ENCODE measurements at places on chromosomes 16 and 17.
A peak's percentile ranks its signal among the peaks of the same experiment; 100 is the strongest.

DNA sequence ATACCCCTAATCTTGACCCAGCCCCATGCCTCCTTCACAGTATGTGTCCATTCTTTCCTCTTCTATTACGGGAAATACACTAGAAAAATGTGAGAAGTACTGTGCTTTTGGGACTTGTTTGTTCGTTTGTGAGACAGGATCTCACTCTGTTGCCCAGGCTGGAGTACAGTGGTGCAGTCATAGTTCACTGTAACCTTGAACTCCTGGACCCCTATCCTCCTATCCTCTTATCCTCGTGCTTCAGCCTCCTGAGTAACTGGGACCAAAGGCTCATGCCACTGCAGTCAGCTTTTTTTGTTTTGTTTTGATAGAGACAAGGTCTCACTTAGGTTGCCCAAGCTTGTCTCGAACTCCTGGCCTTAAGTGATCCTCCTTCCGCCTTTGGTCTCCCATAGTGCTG lies 29.9 kb upstream of the RASL10B start:
- no peak for DNase-seq

DNA sequence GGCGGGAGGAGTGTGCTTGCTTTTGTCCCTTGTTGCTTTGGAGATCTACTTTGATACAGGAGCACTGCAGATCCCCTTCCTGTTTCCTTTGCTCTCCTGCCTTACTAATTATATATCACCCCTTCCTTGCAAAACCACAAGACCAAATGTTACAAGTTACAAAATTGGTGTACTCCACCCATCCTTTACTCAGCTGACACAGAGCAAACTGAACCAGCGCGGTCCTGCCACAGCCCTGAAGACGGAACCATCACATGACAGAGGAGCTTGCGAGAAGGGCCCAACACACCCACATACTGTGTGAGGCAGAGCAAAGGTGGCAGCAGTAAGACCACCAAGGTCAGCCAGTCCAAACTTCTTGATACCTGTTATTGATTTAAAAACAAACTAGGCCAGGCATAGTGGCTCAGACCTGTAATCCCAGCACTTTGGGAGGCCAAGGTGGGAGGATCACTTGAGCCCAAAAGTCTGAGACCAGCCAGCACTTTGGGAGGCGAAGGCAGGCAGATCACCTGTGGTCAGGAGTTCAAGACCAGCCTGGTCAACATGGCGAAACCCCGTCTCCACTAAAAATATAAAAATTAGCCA lies 33.2 kb downstream of the CYTH1 start:
- DNase-seq: peak; percentile 32

GRCh38 chr17:42754782-42755181 lies 6.2 kb upstream of the RAMP2 start:
- peak; percentile 39 for DNase-seq

GRCh38 chr17:27635275-27635823 lies 4.4 kb downstream of the LGALS9 start:
- no peak for DNase-seq

GRCh38 chr17:17748604-17749003 lies 67.3 kb downstream of the RAI1 start:
- DNase-seq: no peak

GRCh38 chr17:55543709-55544108 lies 32.5 kb upstream of the SMIM36 start:
- DNase-seq: no peak

- DNase-seq: no peak
Measured at GRCh38 chr16:52005551-52005950, 541.4 kb downstream of the TOX3 start.

GRCh38 chr16:81442220-81442915 lies 2.2 kb upstream of the CMIP start:
- no peak for DNase-seq

DNA sequence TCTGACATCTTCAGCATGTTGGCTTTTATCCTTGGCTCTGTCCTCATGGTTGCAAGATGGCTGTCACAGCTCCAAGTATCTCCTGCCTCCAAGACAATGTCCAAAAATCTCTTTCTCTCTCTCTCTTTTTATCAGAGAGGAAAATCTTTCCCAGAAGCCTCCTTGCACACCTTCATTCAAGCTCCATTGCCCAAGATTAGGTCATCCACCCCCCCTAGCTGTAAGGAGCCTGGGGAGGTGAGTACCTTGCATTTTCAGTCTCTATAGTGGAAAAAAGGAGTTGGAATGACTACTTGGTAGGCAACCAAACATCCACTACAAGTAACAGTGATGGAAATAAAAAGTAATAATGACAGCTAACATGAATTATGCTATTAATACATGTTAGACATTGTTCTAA lies 22.0 kb upstream of the NSMCE1 start:
- no peak for DNase-seq

GRCh38 chr17:73436954-73437353 lies 125.2 kb upstream of the CDC42EP4 start:
- no peak for DNase-seq

DNA sequence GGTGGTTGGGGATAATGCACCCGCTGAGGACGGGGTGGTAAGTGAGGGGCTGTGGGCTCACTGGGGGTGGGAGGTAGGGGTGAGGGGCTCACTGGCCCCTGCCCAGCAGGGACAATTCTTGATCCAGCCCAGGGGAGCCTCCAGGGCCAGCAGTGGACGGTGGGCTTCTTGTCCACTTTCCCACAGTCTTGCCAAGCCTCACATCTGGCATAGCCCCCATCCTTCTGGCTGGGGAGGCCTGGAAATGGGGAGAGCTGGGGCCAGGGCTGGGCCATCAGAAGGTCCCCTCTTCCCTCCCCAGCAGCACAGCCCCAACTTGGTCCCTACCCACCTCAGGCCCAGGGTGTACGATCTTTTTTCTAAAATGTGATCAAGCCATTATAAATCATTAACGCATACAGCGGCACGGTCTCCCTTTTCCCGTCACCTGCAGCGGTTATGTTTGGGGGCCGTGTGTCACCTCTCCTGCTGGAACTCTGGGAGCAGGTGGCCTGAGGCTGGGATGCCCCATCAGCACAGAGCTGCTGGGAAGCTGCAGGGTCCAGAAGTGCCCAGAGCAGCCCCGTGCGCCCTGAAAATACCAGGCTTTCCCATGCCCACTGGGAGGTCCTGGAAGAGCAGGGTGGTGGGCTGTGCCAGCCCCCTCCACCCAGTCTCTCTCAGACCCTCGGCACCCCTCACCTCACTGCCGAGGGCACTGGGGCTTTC lies 7.2 kb upstream of the SETD6 start:
- DNase-seq: no peak

GRCh38 chr16:84815462-84815861 lies 4.3 kb upstream of the CRISPLD2 start:
- DNase-seq: no peak

- DNase-seq: no peak
Measured at GRCh38 chr16:82544378-82545160, 82.2 kb upstream of the CDH13 start.

DNA sequence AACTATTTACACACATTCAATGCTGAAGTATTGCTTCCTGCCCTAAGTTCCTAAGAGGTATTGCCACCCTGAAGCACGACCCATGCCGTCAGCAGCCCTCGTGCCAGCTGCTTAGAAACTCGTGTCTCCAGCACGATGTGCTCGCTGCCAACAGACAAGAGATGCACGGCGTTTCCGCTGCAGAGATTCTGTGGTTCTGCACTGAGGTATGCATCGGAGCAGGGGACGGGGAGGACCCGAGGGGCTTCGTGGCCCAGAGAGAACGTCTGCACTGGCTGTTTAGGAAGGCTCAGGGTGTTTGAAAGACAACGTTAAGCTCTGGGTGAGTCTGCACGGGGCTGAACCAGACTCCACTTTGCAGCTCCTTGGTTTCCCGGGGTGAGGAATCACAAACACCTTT lies 82.7 kb upstream of the CREBBP start:
- no peak for DNase-seq

- DNase-seq: peak; percentile 67
Measured at GRCh38 chr16:1180549-1181403, 27.9 kb downstream of the CACNA1H start.

GRCh38 chr16:3321816-3322215 lies 16.5 kb downstream of the ZNF75A start:
- DNase-seq: no peak

- no peak for DNase-seq
Measured at GRCh38 chr17:57195785-57196460, 60.4 kb upstream of the MSI2 start.

DNA sequence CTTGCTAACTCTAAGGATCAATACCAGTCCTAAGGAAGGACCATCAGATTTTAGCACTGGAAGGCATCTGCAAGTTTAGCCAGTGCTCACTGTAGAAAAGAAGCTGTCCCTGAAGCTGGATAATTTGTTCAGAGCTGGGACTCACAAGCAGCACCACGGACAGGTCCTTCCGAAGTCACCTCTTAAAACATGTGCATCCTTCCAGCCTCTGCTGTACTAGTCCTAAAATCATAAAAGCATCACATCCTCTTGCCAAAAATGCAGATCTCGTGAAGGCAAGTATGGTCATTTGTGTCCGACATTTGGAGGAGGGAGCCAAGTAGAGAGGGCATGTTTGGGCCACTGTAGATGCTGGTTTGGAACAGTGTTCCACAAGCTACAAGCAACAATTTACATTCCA lies 506.9 kb downstream of the RBFOX1 start:
- DNase-seq: no peak

GRCh38 chr17:73311428-73311780 lies 397 bp downstream of the CDC42EP4 start:
- no peak for DNase-seq

DNA sequence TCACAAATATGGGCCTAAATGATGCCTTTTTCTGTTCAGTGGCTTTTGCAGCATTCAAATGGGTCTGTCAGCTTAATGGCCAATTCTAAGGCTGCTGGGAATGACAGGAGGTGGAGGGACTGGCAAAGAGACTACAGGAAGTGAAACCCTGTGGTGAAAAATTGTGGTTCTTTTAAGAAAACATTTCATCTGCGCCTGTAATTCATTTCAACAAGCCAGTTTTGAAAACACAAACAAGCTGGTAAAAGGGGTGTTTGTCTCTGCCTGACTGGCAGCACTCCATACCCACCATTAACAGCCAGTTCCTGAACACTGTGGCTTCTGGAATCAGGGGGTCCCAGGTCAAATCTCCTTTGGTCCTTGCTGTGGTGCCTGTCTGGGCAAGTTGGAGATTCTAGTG lies 3.6 kb upstream of the KDM8 start:
- no peak for DNase-seq

GRCh38 chr17:58329810-58330537 lies 1.4 kb upstream of the TSPOAP1 start:
- DNase-seq: no peak

DNA sequence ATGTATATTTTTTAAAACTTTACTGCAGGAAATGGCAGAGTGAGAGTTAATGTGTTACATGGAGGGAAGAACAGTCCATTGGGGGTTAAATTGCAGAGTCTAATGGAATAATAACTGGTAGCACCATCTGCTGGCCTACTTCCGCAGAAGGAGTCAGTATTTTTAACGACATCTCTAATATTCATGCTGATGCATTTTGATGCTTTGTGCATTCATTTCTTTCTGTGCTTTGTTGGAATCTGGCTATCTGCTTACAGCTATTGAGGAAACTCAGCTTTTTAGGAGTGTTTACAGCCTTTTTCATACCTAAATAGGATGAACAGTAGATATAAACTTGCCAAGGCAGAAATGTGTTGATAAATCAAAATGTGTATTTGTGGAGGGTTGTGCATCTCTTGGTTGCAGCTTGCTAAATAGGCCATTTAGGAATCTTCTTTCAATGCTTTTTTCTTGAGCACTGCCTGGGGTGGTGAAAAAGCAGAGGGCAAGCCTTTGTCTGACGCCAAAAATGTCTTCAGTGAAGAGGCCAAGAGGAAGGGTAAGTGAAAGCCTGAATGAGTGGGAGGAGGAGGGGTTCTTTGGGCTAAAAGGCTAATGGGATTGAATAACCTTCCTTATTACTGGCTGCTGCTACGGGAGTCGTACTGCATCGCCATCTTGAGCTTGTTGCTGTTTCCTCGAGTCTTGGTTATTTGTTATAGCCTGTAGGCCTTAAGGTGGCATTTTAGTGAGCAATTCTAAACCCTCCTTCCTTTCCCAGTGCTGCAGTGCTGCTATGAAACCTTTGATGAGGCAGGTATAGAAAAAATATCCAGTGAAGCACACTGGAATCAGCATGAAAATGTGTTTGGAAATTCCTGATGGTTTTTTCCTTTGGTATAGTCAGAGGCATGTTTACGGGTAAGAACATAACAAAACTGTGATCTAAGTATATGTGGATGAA lies 153.3 kb downstream of the CHD9 start:
- peak; percentile 82 for DNase-seq

- DNase-seq: peak; percentile 5
Measured at GRCh38 chr16:89691986-89692569, 5.6 kb downstream of the CDK10 start.

GRCh38 chr16:21083729-21084268 lies 66.8 kb downstream of the DNAH3 start:
- peak; percentile 51 for DNase-seq

GRCh38 chr16:54424043-54424451 lies 137.5 kb upstream of the IRX3 start:
- DNase-seq: no peak

DNA sequence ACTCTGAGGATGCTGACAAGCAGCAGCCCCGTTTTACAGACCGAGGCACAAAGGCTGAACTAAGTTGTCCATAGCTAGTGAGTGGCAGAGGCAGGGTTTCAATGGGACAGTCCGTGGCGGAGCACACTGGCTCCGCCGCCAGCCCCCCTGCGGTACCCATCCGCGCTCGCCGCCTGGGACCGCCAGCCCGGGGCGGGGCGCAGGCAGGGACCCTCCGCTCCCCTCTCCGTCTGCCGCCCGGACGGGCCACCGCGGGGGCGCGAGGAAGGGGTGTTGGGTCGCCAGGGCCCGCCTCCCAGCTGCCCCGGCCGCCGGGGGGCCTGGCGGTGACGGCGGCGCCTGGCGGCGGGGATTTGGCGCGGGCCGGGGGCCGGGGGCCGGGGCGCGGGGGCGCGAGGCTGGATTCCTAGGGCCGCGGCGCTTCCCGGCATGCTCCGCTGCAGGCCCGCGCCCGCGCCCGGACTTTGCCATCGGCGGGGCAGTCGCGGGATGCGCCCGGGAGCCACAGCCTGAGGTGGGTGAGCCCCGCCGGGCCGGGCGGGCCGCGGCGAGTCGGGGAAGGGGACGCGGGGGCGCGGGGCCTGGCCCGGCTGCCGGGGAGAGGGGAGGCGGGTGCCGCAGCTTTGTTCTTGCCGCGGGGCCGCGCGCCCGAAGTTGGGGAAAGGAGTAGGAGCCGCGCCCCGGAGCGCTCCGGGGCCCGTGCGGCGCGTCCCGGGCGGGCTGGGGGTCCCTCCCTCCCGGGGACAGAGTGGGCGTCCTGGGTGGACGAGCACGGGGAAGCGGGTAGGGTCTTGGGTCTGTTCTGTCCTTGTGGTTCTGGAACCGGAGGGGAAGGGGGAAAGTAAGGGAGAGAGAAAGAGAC lies at the start of gene TMEM98:
TMEM98 (plus strand) TSS at position 430 of the 862 bp plus-strand sequence. CDS start 3,376 bp downstream, outside the sequence.
- DNase-seq: peak; percentile 73

- no peak for DNase-seq
Measured at GRCh38 chr16:26342621-26343020, 650.9 kb downstream of the HS3ST4 start.

DNA sequence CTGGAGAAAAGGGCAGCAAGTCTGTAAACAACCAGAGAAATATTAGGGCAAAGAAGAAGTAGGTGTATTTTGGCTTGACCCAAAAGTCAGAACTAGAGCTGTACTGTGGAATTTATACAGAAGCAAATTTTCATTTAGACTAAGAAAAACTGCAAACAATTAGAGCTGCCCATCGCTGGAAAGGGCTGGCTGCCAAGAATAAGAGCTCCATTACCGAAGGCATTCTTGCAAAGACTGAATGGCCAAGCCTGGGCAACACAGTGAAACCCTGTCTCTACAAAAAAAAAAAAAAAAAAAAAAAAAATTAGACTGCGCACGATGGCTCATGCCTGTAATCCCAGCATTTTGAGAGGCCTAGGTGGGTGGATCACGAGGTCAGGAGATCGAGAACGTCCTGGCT lies 53.9 kb upstream of the TMC5 start:
- DNase-seq: no peak

- no peak for DNase-seq
Measured at GRCh38 chr17:43219746-43220380, 8.2 kb downstream of the TMEM106A start.

Data from right hindlimb (tissue), 1 donor.